CD4-positive, alpha-beta T cell treated with Interleukin-2 at 100 ng/mL for 4 hours (primary cell): ENCODE measurements at places on chromosomes 6 and 20.

GRCh38 chr20:43940518-43941225 lies 26.0 kb downstream of the TOX2 start:
- no peak for DNase-seq

DNA sequence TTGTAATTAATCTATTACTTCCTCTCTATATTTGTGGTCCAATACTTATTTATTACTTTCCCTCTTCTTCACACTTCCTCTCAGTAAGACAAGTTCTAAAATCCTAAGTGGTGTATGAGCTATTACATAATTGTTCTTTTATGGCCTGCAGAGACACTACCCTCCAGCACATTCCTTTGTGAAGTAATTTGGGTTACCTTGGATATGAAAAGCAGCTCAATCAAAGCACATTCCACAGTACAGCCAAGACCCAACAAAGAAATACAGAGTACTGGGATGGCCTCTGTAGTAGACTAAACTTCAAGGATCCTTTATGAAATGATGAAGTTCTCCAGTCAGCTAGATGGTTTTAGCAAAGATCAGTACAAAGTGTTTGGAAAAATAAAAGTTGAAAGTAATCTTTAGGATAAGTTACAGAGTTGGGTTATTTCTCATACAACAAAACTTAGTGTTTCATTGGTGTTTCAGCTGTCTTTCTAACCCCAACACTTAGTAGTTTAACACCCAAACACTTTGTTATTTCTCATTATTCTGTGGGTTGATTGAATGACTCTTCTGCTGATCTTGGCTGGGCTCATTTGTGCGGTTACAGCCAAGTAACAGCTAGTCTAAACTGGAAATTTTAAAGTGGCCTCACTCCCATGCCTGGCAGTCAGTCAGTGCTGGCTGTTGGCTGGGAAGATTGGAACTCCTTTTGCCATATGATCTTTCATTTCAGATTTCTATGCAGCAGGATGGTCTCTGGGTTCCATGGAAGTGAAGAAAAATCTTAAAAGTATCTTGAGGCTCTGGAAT lies 161.5 kb upstream of the POU3F2 start:
- DNase-seq = no peak

DNA sequence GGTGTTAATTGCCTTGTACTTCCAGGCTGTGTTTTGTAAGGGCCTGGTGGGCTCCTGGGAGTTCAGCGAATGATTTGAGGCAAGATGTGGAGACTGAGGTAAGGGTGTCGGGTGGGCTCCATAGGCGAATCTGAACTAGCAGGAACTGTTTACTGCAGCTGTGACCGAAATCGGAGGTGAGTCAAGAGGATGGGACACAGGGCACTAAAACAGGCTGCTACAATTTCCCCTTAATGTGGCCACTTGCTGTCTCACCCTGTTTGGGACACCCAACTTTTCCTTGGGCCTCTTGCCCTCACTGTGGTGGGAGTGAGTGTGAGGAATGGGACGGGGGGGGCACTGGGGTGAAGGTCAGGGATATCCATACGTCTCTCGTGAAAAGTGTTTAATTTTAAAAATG lies 53.9 kb upstream of the MCUR1 start:
- no peak for DNase-seq

- DNase-seq = peak; percentile 90
Observed at GRCh38 chr20:63553251-63553932, 567 bp upstream of the FNDC11 start.

- no peak for DNase-seq
Observed at GRCh38 chr20:42432496-42433334, 757.0 kb downstream of the PTPRT start.

DNA sequence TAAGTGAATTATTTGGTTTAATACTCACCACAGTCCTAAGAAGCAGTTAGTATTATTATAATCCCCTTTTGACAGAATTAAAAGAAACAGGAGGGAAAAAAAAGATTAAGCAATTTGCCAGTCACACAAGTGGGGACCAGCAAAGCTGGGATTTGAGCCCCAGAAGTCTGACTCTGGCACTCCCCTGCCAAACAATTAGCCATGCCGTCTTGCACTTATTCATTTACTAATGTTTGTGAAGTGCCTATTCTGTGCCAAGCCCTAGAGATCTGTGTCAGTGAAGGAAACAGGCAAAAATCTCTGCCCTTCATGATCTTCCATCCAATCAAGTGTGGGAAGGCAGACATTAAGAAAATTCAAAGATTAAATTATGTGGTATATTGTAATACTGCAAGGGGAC lies 126.0 kb upstream of the TOP1 start:
- DNase-seq = no peak

DNA sequence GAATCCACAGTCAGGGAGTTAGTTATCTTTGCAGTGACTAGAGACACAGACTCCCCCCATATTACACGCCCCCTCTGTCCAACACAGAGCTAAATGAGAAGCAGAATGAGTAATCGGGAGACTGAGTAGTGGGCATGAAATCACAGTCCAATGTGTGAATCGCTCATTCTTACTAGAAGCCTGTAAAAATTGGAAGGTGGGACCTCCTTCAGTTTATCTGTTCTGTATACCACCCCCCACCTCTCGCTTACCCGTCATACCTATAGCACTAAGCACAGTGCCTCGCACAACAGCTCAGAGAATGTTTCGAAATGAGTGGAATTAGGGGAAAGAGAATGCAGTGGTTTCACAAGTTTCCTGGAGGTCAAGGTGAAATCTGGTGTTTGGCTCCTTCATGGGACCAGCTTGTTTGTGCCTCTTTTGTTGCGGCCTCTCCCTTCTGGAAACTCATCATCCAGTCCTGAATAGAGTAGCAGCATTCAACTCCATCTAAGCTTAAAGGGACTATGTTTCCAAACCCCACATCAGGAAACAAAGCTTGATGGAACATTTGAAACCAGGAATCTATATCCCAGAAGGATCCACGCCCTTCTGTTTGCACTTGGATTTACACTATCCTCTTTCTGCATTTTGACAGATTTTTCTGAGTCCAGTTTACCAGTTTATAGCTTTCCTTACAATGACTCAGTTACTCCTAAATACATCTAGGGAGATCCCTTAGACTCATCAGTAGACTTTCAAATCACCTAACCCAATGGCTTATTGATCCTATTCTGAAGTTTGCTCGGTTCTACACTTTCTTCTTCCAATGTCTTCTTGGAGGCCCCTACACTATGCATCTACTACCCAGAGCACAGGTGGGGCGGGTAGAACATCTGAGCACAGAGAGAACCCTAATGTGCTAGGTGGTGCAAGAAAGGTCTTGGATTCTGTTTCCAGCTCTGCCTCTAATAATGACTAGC lies 59.2 kb upstream of the PIM1 start:
- no peak for DNase-seq

DNA sequence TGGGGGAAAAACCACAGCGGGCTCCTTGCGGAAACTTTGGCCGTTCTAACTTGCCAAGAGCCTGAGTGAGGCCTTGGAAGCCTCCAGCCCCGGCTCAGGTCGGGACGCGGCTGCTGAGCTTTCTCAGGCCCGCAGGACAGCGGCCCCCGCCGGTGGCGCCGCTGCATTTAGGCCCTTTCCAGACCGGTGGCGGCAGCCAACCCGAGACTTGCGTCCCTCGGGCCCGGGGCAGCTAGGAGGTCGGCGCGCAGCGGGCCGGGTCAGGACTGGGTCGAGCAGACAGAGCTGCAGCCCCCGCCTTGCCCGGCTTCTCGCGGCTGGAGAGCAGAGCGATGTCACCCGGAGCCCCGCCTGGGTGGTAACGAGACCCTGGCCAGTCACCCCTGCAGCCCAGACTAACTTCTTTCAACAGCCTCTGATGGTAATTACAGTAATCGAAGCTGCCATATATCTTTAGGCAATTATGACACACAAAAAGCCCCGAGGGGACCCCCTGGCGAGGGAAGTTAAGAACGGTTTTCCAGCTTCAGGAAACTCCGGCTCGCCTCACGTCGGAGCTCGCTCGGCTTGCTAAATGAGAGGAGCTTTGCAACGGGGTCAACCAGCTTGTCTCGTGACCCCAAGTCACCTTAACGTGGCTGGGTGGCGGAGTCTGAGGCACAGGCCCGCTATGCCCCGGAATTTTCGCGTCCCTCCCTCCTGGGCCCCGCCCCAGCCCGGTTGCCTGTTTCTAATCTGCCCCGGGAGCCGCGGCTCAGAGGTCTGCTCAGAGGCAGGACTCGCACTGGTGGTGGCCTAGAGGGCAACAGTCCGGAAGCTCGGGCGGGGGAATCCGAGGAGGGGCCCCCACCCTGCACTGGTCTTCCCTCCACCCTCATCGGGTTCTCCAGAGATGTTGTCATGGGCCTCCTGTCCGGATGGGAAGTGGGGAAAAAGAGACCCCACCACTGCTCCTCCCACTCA lies 3.0 kb downstream of the NR2E1 start:
- DNase-seq = no peak

- DNase-seq = no peak
Observed at GRCh38 chr6:162730502-162730901, 2.7 kb downstream of the PACRG start.

GRCh38 chr20:55415567-55416142 lies 589.7 kb downstream of the CBLN4 start:
- no peak for DNase-seq

DNA sequence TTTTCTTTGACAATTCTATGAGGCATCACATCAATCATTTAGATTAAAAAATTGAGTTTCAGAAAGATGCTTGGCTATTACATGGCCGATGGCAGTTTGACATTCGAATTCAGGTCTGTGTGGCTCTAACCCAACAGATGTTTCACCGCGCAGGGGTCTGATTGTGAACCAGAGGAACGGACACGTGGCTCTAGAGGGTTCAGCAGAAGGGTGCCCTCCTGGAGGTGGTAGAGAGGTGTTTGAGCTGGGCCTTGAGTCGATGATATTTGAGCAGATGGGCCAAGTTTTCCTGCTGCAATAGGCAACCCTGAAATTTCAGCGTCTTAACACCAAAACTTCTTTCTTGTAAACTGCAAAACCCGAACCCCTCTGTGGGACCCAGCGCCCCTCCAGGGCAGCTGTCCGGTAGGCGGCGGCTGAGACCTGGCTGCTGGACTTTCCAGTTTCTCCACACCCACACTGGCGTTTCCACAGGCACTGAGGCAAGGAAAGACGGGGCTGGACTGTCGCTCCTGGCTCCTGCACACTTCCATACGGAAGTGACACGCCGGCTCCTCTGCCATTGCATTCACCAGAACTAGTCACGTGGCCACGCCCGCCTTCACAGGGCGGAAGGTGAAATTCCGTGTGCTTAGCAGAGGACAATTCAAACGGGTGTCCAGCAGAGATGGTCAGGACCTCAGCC lies 11.3 kb upstream of the AFDN start:
- DNase-seq = no peak

DNA sequence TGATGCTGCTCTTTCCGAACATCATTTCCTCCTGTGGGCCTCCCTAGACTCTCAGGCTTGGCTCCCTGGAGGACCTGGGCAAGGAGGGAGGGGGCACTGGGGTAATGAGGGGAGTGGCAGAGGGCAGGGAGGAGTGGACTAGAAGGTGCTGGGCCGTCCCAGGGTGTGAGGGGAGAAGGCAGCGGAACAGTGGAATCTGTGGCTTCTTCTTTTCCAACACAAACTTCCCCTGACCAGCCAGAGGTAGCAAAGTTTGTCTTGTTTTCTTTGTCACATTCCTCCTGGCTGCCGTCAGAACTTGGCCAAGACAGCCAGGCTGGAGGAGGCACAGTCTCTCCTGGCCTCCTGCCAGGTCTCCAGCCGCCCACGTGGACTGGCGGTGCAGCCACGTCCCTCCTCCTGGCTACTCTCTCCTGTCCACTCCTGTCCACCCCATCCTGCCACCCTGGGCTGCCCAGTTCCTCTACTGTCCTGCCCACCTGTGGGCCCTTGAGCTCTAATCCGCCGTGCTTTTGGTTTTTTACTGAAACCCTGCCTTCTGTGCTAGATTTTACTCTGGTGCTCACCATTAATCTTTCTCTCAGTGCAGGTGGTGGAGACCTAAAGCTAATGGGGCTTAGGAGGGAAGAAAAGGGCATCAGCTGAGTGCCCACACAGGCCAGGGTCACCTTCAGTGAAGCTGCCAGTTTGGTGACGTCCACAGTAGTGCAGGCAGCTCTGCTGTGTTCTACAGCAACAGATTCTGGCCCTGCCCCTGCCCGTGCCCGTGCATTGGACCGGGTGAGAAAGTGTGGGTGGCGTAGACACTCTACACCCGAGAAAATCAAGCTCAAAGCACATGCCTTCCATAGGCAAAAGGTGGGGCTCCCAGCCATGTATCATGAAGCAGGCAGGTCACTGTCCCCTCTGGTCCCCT lies 2.8 kb upstream of the CDSN start:
- DNase-seq = no peak

GRCh38 chr6:37155394-37156312 lies 14.3 kb upstream of the PIM1 start:
- peak; percentile 64 for DNase-seq

DNA sequence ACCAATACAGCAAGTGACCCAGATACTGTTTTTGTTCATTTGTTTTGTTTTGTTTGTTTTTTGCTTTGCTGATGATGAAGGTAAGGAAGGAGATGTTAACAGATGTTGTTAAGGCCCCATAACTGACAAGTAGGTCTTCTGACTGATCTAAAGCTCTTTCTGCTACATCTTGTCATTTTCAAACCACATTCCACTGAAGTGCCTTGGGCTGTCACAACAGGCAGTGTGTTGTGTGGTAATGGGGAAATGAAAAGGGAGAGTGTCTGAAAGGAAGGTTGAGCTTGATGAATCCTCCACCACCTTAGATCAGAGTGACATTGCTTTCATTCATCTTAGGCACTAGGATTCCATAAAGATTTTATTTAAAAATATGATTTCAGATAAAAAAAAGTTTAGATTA lies 479.4 kb upstream of the SYNCRIP start:
- DNase-seq = no peak
